ENCODE measurements at places on chromosomes 11 and 22.

- no peak for DNase-seq
These were observed 235.8 kb downstream of the SWAP70 start for GRCh38 chr11:9899676-9900075.

GRCh38 chr11:12693479-12694182 is 19.4 kb downstream of the TEAD1 start:
- peak; percentile 19 for DNase-seq

DNA sequence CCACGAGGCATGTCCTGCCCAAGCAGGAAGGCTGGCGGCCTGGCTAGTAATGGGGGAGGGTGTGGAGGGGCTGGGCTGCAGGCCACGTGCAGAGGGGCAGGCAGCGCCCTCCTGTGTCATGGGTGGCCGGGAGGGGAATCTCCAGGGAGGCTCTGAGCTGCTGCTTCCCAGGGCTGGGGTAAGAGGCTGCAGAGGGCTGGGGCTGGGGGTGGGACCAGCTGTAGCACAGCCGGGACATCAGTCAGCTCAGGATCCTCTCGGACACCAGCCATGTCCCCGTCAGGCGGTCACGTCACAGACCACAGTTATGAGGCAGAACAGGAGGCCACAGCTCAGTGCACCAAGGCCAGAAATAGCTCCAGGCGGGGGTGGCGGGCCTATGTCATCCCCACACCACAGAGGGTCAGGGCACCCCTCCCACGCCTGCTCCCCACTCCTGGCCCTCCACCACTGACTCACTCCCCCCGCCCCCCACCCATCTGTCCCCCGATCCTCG is 21.1 kb downstream of the RTN4R start:
- no peak for DNase-seq

- no peak for DNase-seq
These were observed 4.2 kb upstream of the ME3 start for GRCh38 chr11:86676533-86677154.

DNA sequence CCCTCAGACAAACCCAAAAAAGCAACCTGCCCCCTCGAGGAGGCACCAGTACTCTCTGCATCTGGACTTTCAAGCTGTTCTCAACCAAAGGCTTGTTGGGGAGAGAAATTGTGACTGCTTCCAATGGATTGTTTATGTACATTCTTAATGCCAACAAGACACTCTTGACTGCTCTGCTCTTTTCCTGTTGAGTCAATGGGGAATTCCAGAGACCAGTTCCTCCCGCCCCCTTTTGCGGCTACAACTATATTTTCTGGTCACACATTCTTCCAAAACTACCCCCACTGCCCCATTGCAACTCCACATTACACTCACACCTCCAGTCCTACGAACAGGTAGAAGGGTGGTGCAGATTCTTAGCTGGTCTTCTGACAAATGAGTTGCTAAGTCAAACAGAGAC is 187.0 kb downstream of the DSCAML1 start:
- no peak for DNase-seq

DNA sequence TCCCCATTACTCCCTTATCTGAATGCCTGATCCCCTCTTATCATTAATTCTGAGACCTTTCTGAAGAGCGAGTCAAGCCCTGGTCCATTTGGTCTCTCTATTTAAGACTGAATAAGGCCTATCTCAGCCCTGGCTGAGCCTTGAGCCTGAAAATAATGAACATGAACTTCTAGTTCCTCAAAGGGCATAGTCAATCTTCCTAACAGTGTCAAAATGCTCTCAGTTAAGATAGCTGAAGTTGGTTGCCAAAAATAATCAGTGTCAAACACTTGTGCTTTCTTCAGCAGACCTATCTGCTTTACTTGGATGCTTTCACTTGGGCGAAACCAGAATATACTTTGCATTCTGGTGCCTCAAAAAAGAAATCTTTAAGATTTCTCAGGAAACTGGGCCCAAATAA is 42.6 kb upstream of the PPP2R1B start:
- no peak for DNase-seq

DNA sequence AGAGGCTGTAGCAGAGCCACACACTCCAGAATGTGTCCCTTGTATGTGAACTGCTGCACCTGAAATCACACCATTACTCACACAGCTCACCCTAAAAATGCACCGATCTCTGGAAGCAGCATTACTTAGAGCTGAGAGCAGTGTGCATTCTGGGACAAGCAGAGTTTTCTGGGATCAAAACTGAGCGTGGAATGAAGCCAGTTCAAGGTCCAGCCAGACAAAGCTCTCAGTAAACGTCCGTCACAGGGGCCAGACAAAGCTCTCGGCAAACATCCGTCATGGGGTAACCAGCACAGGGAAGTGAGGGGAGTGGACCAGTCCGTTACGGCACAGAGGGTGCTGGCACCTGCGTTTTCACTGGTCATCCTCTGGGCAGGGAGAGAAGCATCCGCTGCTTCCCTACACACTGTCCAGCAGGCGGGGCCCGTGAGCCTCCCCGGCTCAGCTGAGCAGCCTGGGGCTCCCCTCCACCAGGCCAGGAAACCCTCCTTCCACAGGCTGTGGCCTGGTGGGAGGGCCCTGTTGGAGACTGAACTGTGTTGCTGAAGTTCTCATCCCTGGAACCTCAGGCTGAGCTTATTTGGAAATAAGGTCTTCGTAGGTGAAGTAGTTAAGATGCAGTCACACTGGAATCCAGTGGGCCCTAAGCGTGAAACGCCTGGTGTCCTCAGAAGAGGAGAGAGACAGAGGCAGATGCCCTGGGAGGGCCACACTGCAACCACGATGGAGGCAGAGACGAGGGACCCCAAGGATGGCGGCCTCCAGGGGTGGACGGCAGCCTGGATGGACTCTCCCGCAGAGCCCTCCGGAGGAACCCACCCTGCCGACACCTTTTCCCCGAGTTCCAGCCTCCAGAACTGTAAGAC is 883.9 kb downstream of the BRD1 start:
- peak; percentile 92 for DNase-seq

- DNase-seq, result no peak
These were observed 402.5 kb downstream of the TMEM135 start for GRCh38 chr11:87440076-87440770.

DNA sequence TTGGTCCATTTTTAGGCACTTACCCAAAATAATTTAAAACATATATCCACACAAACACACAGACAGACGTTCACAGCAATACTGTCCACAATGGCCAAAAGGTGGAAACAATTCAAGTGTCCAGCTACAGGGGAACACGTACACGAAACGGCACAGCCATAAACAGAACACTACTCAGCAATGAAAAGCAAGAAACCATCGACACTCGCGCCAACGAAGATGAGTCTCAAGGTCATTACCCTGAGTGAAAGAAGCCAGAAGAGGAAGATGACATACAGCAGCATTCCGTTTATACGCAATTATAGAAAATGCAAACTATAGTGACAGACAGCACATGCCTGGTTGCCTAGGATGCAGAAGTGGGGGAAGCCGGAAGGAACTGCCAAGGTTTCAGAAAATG is 13.4 kb upstream of the COMT start:
- DNase-seq, result peak; percentile 12

GRCh38 chr11:100760744-100761143 is 73.7 kb downstream of the ARHGAP42 start:
- no peak for DNase-seq

GRCh38 chr11:129208863-129209262 is 16.7 kb upstream of the ARHGAP32 start:
- DNase-seq, result no peak

GRCh38 chr22:49235463-49236300 is 592.0 kb downstream of the BRD1 start:
- DNase-seq, result no peak

- DNase-seq, result no peak
These were observed 1088.2 kb downstream of the BRD1 start for GRCh38 chr22:48739348-48740085.

DNA sequence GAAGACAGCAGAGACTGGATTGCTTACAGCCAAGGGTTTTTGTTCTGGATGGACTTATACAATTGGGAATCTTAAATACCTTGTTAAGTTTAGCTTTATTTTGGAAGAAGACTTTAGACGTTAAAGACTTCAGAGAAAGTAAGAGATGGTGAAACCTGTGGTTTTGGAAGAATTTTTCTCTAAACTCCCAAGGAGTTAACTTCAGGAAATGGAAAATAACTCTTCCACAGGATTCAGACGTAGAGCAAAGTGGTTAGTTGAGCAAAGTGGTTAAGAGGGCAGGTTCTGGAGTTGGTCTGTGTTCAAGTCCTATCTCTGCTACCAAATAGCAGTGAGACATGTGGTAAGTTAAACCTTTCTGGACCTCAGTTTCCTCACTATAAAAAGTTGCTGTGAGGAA is 12.8 kb downstream of the PITPNB start:
- no peak for DNase-seq

- no peak for DNase-seq
These were observed 48.1 kb upstream of the TOP3B start for GRCh38 chr22:22030493-22031182.

Data from posterior cingulate gyrus (tissue), 11 donors.